ENCODE measurements at places on chromosomes 16 and 17.

- DNase-seq: no peak
Observed at GRCh38 chr16:15450624-15451023, 16.2 kb downstream of the BMERB1 start.

DNA sequence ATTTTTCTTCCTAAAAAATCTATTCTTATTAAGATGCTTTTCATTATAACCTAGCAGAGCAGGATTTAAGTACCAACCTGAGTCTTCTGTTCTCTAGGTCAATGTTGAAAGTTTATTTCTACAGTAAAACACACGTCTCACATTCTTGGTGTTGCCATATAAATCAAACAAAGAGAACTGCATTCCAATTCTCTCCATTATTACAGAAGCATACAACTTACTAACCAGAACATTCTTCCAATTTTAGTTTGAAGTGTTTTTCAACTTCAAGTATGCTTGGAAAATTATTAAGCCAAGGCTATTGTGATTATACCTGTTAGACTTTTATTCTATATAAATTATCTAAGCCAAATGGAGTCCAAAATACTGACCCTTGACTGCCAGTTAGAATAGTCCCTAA, 110.4 kb upstream of the PMFBP1 start:
- no peak for DNase-seq

DNA sequence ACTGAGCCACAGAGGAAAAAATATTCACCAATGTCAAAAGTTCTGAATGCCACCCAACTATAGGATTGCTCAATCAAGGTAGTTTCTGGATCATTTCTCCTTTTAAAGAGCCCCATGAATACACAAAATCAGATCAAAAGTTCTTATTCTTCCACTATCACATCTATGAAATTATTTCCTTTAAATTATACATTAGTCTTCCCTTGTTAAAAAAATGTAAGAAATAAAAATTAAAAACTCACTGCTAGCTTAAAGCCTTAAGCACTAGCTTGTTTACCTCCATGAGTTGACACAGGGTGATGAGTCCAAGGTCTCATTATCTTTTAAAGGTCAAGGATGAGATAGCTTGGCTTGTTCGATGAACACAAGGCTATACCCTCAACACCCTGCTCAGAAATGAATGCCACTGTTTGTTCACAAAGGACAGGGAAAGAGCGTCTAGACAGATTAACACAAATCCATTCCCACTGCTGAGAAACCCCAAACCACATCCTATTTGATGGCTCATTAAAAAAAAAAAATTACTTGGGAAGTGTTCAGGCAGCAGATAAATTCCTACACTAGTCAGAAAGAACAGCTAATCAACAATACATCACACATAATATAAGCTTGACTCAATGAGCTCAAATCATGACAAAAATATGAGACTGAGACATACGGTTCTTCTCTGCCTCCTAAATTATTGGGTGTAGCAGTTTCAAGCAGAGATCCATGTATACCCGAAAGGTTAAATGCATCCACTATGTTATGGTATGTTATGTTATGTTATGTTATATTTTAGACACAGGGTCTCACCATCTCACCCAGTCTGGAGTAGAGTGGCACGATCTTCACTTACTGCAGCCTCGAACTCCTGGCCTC, 118.9 kb downstream of the PARN start:
- no peak for DNase-seq

DNA sequence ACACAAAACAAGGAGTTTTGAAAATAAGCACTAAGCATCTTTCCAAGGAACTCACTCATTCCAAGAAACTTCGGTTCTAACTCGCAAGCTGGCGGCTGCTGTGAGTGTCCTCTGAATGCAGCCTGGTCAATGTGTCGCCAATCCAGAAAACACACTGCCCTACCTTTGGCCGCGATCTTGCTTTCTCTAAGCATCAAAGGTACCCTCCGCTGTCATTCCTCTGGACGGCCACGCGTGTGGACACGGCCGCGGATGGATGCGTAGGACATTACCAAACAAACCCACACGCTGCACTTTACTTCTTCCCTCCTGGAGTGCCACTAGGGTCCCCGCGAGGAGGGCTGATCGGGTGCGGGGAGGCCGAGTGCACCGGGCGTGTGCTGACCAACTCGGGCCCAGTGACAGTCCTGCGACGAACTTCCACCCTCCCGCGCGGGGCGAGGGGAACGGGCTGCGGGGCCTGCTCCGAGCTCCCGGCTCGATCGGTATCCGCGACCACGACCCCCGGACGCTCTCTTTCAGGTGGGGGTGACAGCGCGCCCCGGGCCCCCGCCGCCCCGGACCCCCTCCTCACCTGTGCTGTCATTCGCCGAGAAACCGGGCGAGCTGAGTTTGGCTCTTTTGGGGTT, 1.1 kb downstream of the CREBBP start:
- DNase-seq: peak; percentile 41

GRCh38 chr16:67346341-67346740, 19.7 kb downstream of the LRRC36 start:
- DNase-seq: no peak
